Kidney glomerular epithelial cell (primary cell): ENCODE measurements at places on chromosomes 4 and X.

DNA sequence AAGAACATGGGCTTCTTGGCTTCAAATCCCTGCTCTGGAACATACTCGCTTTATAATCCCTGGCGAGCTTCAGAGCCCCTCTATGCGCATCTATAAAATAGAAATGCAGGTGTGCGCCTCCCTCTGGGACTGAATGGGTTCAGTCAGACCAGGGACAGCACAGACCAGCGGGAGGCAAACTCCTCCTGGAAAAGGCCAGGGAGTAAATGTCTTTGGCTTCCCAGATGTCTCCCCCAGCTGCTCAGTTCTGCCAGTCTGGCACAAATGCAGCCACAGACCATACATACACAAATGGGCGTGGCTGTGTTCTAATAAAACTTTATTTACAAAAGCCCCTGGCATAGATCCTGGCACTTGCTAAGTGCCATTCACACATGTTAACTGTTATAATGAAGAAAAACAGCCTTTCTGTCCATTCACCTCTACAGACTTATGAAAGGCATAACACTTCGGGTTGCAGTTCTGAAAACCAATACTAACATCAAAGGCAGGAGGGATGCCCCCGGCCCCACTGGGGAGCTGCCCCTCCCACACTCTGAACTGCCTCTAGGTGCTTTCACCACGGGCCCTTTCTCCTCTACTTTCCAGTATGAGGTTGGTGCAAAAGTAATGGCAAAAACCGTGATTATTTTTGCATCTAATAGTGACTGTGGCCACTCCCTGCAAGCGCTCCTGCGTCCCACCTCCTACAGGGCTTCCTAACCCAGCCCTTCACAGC lies 4.6 kb downstream of the JAKMIP1 start:
- DNase-seq = no peak

GRCh38 chrX:101385795-101386541 lies at the start of gene BTK:
Gene BTK (minus strand): TSS chrX:101386191. CDS start chrX:101375284, 10,907 bp downstream.
- no peak for DNase-seq

DNA sequence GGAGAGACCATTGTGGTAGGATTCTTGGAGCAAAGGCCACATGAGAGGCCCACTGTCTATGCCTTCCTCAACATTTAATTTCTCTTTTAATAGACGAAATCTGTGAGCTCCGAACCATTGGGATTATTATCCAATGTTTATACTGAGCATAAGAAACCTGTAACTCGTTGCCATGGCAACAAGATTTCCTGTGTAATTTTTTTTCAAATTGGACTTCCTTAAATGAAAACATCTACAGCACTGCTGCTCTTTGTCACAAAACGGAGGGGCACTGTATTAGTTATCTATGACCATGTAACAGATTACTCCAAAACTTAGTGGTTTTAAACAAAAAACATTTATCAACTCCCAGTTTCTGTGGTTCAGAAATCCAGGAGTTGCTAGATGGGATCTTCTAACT lies 38.7 kb downstream of the PPP1R2C start:
- DNase-seq = no peak

GRCh38 chr4:121794505-121795188 lies 6.5 kb upstream of the EXOSC9 start:
- no peak for DNase-seq

DNA sequence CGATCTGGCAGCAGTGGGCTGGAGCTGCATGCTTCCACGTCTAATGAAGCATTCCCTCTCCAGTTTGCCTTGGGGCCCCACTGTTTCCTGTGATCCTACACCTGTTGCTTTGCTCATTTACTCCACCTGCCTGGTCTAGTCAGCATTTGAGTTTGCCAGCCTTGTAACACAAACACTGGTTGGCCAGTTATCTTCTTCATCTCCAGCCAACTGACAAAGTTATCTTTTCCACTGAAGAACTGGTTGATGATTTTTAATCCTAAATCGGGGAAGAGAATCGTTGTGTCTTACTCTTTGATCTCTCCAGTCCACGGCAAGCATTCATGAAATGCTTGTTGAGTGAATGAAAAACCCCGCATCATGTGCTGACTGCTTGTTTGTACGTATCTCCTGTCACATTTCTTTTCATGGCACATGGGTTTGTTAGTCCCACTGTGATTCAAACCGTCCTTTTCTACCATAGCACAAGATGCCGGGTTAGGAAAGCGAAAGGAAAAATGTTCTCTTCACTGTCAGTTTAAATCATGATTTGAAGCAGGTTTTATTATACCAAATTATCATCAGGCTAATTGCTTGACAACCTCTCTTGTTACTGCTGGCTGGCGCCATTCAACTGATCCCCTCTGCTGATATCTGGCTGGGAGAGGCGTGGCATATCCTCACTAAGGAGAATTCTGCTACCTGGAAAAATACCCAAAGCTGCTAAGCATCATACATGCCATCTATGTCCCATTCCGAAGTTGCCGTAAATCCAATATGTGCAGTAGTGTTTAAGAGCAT lies 144.8 kb downstream of the SHROOM3 start:
- no peak for DNase-seq

- no peak for DNase-seq
Observed at GRCh38 chr4:153374442-153374841, 30.0 kb downstream of the MND1 start.
